Mesendoderm (in vitro differentiated cells): ENCODE measurements at places on chromosomes 2 and 18.

- no peak for DNase-seq
Observed at GRCh38 chr2:172038604-172039003, 38.9 kb downstream of the METAP1D start.

DNA sequence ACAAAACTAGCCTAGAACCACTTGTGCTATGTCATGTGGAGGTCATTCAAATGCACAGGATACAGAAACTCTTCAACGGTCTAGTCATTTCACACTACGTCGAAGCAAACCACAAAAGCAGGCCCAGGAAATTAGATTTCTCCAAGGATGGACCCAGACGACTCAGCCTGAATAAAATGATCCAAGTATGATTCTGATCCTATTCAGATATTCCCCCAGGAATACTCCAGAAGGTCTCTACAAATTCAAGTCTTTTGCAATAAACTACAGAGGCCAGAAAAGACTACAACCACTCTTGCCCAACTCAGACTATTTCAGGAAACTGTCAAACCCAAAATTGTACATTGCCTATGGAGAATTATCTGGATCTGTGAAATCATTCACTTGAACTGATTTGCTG is 422.5 kb downstream of the METTL4 start:
- DNase-seq: no peak

- DNase-seq: no peak
Observed at GRCh38 chr18:75202696-75203365, 6.1 kb downstream of the PTGR3 start.

GRCh38 chr2:32427672-32428610 is 71.1 kb downstream of the BIRC6 start:
- no peak for DNase-seq

DNA sequence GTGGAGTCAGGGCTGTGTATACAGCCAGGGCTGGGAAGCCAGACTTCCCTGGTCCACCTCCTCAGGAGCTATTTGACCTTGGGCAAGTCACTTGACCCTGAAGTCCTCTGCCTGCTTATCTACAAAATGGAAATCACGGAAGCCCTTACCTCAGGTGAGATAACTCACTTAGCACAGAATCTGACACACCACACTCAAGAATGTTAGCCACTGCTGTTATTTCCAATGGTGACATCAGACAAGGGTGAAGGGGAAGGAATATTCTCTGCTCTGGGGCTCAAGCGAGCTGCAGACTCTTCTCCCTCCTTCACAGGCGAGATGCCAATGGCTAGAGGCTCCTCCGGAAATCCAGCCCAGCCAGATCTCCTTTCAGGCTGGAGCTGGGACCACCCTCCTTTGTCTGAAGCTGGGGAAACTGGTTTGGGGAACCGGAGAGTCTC is 189.6 kb downstream of the HAUS1 start:
- peak; percentile 96 for DNase-seq

DNA sequence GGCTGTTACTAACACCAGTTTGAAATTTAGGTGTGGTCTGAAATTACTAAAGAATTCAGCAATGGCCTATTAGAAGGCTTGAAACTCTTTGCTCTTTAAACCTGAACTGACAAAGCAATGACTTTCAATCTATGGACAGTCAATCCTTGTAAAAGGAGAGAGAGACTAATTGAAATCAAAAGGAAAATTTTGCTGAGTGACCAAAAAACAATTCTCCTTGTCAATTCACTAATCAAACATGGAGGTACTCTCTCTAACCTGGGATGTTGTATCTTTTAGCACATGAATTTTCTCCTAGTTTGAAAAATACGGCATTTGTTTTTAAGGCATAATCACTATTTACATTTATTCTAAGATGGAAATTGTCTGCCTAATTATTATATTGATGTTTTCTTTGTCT is 49.6 kb upstream of the ATIC start:
- no peak for DNase-seq

- no peak for DNase-seq
Observed at GRCh38 chr2:222424276-222424728, at the start of gene SGPP2. Gene SGPP2 (plus strand): TSS chr2:222424543. CDS start chr2:222424603, 60 bp downstream.

- DNase-seq: no peak
Observed at GRCh38 chr2:15971831-15972522, 31.6 kb downstream of the MYCN start.
